Suppressor macrophage treated with lipopolysaccharide for 1 hour (primary cell): ENCODE measurements at places on chromosomes 1 and 21.
A peak's percentile ranks its signal among the peaks of the same experiment; 100 is the strongest.

GRCh38 chr1:92342401-92342800 is 43.5 kb downstream of the RPAP2 start:
- no peak for DNase-seq

DNA sequence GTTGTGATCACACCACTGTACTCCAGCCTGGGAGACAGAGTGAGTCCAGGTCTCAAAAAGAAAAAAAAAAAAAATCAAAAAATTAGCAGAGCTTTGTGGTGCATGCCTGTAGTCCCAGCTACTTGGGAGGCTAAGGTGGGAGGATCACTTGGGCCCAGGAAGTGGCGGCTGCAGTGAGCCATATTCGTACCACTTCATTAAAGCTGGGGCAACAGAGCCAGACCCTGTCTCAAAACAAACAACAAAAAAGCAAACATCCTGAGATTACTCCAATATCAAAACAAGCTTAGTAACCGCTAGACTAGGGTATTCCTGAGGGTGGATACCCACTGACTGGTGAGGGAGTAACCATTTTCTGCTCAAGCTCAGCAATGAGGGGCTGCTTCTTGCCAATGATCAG is 12.9 kb upstream of the THRAP3 start:
- no peak for DNase-seq

GRCh38 chr1:38833146-38833545 is 26.4 kb downstream of the RRAGC start:
- no peak for DNase-seq

GRCh38 chr1:12397462-12398450 is 167.9 kb downstream of the VPS13D start:
- DNase-seq: no peak

- no peak for DNase-seq
Observed at GRCh38 chr1:44831516-44831915, 11.5 kb downstream of the PTCH2 start.

GRCh38 chr1:87603626-87604025 is 274.9 kb downstream of the LMO4 start:
- DNase-seq: no peak

GRCh38 chr1:200653022-200653462 is 16.7 kb downstream of the DDX59 start:
- no peak for DNase-seq

DNA sequence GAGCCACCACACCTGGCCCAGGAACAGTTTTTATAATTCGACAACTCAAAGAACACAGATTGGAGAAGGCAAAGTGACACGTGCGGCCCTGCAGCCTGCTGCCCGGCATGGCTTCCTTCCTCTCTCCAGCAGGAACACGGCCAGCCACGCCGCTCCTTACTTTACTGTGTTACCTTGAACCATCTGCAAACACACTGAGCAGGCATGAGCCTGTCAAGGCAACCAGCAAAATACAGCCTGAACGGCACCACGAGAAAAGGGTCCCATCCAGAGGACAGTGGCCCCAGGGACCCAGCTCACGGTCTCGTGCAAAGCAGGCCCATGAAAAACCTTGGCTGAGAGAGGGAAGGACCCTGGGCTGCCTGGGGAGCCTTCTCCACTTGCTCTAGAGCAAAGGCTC is 38.8 kb downstream of the NPHP4 start:
- no peak for DNase-seq

DNA sequence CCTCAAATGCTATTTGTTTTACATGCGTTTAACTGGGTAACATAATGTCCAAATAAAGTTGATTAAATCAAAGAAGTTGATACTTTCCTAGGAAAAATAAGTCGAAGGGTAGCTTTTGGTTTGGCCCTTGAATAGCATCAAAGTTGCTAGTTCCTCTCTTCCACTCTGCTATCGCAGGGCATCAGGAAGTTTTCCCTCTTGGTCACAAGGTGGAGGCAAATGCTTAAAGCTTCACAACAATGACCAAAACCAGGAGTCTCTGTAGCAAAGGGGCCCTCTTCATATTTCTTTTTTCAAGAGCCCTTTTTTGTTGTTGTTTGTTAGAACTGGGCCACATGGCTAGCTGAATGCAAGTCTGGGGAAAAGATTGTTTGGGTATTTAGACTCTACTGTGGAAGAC is 668.4 kb downstream of the KCNT2 start:
- peak; percentile 5 for DNase-seq

GRCh38 chr1:224504297-224505041 is 69.9 kb upstream of the WDR26 start:
- no peak for DNase-seq

- DNase-seq: no peak
Observed at GRCh38 chr1:165222580-165222979, 133.9 kb downstream of the LMX1A start.

GRCh38 chr1:60113028-60113427 is 39.5 kb upstream of the C1orf87 start:
- no peak for DNase-seq

GRCh38 chr1:156221986-156222692 is 9.3 kb downstream of the PMF1 start:
- no peak for DNase-seq

DNA sequence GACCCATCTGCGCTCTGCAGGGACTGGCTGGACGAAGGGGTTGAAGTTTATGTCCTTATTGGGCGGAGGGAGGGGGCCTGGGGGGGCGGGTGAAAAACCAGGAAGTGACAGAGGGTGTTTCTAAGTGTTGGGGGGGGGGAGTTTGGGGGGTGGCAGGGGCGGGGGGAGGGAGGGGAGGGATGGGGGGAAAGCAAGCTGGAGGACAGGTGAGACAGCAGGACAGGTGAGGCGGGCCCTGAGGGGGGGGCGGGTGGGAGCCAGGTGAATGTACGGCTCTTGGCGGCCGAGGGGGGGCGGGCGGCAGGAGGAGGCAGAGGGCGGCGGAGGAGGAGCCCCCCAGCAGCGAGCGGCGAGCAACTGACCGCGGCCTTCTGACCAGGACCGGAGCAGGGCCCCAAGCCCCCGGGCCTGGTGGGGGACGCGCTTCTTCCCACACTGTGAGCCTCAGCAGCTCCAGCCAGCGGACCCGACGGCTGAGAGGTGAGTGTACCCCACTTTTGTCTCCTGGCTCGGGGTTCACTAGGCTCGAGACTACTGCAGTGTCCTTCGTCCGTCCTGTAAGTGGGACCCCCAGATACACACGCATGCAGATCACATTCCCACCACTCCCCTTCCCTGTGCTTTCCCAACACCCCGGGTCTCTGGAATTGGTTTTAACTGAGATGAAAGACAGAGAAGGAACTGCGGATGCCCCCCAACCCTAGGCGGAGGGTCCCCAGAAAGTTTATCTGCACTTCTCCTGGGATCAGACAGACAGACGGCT is at the start of gene ZBTB7B:
TSS of gene ZBTB7B (plus strand) at position 339 of the 763 bp plus-strand sequence. CDS start 11,859 bp downstream, outside the sequence.
- peak; percentile 62 for DNase-seq

- DNase-seq: no peak
Observed at GRCh38 chr1:167748906-167749305, 27.1 kb downstream of the MPZL1 start.

GRCh38 chr1:77238462-77238861 is 19.2 kb upstream of the PIGK start:
- peak; percentile 16 for DNase-seq

DNA sequence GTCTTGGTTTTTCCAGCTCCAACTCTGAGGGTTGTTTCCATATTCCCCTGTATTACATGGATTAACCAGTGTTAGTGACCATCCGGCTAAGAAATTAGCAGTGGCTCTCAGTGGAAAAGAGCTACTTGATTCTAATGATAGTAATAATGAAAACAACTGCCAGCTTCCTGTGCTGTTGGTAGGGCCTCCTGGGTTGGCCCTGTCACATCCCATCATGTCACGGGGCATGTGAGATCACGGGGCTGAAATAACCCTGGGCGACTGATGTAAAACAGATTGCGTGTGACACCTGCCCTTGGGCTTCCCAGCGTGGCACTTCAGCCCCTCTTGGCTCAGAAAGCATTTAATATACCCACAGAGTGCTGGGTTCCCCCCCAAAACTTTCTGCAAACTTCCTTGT is 149.0 kb downstream of the ROR1 start:
- no peak for DNase-seq

- DNase-seq: peak; percentile 52
Observed at GRCh38 chr1:32966900-32967299, 2.3 kb upstream of the RNF19B start.

- DNase-seq: no peak
Observed at GRCh38 chr1:166190400-166190799, 23.6 kb upstream of the FAM78B start.

DNA sequence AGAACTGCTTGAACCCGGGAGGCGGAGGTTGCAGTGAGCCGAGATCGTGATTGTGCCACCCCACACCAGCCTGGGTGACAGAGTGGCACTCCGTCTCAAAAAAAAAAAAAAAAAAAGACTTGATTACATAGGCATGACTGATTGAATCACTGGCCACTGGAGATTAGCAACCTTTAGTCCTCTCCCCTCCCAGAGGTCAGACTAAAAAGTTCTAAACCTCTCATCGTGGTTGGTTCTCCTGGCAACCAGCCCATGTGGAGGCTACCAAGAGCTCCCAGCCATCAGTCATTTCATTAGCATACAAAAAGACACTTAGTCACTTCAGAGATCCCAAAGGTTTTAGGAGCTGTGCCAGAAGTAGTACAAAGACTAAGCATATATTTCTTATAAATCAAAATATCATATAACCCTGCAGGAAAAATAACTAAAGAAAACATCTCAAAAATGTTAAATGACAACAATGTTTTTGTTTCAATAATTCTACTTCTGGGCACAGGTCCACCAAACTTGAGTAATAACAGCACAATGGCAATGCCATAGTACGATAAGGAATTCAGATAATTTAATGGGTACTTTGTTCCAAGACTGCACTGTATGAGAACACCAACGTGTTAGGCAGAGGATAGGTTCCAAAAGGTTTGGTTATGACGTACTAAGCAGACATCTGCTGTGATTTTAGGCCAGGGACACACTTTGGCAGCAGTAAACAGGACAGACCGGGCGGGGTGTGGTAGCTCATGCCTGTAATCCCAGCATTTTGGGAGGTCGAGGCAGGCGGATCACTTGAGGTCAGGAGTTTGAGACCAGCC is 18.1 kb downstream of the USP48 start:
- peak; percentile 67 for DNase-seq

- DNase-seq: no peak
Observed at GRCh38 chr1:103949779-103950178, 200.1 kb downstream of the AMY1C start.
